ENCODE measurements at places on chromosomes 2 and 18.

DNA sequence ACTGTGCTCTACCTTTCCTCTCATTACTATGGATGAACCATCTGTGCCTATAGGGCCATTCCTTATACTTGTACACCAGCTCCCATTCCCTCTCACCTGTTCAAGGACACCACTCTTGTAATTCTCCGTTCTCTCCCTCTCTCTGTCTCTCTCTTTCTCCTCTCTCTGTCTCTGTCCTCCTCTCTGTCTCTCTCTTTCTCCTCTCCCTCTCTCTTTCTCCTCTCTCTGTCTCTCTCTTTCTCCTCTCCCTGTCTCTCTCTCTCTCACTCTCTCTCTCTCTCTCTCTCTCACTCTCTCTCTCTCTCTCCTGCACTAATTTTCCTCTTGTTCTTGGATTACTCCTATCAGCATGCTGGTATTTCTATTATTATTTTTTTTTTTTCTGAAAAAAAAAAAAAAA is 78.9 kb upstream of the RMDN2 start:
- no peak for DNase-seq

- no peak for DNase-seq
Measured at GRCh38 chr2:8694737-8695136, 12.9 kb downstream of the ID2 start.

DNA sequence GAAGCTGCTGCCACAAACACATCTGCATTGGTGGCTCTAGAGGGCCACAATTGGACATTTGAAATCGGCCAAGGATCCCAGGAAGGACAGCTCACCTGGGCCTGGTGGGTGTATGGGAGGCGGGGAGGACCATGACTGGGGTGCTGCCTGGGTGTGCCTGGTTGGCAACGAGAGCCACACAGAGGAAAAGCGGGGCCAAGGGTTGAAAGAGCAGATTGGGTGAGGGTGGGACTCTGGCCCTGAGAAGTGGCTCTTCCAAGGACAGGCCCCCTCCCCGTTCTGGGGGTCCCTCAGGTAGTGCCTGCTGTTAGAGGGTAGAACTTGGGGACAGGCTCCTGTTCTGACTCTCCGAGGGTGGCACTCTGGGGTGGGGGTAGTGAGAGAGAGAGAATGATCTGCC is 102.9 kb downstream of the CLIP4 start:
- DNase-seq: no peak

- no peak for DNase-seq
Measured at GRCh38 chr2:134139611-134140010, 114.3 kb upstream of the MGAT5 start.

DNA sequence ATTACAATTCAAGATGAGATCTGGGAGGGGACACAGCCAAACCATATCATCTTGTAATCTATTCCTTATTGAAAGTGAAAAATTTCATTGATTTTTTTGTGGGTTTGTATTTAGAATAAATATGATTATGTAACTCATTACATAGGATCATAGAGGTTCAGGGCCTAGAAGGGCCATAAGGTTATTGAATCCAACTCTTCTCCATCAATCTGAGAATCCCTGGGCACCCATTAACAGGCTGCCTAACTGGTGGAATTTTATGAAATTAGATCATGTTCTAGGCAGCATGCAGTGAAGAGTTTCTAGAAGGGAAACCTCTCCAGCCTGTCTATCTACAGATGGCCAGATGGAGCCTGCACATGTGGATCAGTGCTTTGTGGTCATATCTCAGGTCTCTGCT is 6.3 kb upstream of the APOB start:
- DNase-seq: no peak

DNA sequence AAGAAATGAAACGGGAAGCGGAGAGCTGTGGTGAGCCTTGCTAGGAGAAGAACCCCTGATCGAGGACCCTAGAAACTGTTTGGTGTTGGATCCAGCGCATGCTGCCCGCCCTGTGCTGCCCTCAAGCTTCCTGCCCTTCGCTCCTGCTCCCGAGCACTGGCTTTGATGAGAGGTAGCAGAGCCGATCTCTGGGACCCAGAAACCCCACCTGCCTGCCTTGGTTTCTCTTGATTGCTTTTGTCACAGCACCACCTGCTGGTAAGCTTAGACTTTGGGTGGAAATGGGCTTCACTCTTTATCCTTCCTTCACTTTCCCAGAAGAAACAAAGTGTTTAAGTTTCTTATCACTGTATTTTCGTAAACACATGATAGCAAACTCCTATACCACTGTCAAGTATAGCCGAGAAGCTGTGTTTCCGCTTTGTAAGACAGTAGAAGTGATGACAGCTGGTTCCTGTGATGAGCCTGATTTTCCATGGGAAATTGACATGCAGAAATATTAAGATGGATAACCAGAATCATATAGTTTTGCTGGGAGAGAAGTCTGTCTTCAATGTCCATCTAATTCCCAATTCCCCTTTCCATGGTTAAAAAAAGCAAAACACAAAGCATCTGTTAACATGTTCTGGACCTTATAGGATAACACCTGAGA is 267.4 kb downstream of the PHLPP1 start:
- no peak for DNase-seq

- DNase-seq: no peak
Measured at GRCh38 chr18:41936471-41937134, 18.4 kb upstream of the PIK3C3 start.

GRCh38 chr2:161077367-161078210 is 82.6 kb upstream of the TANK start:
- peak; percentile 29 for DNase-seq

DNA sequence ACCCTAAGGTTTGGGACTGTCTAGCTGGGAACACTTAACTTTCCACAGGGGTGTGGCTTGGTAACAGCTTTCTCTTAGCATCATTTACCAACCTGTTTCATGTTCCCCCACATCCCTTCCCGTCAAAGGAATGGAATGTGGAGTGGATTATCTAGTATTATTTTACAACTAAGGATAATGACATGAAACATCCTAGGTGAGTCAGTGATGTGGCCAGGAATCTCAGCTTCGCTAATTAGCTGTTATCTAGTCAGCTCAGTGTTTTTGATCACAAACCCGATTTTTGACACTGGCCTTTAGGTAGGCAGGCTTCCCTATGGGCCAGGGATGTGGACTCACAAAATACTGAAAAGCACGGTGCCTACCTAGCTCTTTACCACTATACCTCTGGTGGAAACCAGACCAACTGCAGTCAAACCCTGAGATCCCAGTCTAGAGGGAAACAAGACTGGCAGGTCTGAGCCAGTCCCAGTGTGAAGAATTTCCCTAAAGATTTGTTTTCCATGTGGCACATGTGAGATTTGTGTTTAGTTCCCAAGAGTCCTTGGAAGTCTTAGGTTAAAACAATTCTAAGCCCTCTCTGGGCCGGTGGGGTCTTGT is 2.8 kb upstream of the NRP2 start:
- no peak for DNase-seq

GRCh38 chr2:128279786-128280157 is 38.9 kb downstream of the HS6ST1 start:
- no peak for DNase-seq
